ENCODE measurements at places on chromosomes 12 and 14. TPM values are rescaled to one million over a fixed set of nuclear protein-coding genes. Genes with fewer than 3 reads are reported as not detected.

DNA sequence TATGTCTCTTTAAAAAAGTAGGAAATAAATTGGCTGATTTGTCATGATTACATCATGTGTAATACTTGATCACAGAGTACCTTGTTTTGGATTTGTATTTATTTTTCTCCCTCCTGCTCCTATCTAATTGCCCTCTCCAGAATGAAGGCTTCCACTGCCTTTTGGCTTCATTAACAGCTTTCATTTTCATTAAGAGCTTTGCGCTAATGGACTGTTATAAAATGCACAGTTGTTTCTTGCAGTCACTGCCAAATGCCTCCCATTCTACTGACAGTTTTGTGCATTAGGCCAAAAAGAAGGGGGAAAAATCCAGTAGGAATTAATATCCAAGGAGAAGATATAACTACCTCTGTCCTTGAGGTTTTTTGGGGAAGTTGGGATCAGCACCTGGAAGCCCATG lies 159.2 kb downstream of the NRXN3 start:
- no peak for DNase-seq

- DNase-seq: peak; percentile 88
Observed at GRCh38 chr12:67430708-67431335, 161.7 kb downstream of the CAND1 start.

- no peak for DNase-seq
Observed at GRCh38 chr12:106633451-106633823, 50.6 kb downstream of the RFX4 start.

The TRHDE gene
- 23.8 TPM for polyA plus RNA-seq

The CCDC198 gene
- 186 TPM for polyA plus RNA-seq

Measured in renal pelvis (tissue), 12 donors.